Right atrium auricular region (tissue), 2 donors: ENCODE measurements at places on chromosomes 7 and 10.
A peak's percentile ranks its signal among the peaks of the same experiment; 100 is the strongest.

DNA sequence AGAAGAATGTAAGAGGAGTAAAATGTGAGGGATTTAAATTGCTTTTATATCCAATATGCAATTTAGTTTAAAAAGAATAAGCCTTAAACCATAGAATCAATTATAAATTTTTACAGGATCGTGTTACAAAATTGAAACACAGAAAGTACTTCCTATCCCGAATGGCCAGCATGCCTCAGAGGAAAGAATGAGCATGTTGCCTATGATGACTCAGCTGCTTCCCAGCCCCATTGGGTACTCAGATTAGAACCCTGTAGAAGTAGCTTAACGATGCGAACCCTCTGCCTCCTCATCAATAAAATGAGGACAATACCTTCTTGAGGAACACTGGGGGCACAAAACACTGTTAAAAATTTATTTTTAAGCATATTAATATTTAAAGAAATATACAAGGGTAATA, 113.4 kb upstream of the CDK1 start:
- no peak for DNase-seq
- no peaks in the 10 kb centered on the region for H3K36me3 ChIP-seq
- no peak overlapping the region for H3K4me3 ChIP-seq
- H3K4me1 ChIP-seq = no peaks in the 10 kb centered on the region

DNA sequence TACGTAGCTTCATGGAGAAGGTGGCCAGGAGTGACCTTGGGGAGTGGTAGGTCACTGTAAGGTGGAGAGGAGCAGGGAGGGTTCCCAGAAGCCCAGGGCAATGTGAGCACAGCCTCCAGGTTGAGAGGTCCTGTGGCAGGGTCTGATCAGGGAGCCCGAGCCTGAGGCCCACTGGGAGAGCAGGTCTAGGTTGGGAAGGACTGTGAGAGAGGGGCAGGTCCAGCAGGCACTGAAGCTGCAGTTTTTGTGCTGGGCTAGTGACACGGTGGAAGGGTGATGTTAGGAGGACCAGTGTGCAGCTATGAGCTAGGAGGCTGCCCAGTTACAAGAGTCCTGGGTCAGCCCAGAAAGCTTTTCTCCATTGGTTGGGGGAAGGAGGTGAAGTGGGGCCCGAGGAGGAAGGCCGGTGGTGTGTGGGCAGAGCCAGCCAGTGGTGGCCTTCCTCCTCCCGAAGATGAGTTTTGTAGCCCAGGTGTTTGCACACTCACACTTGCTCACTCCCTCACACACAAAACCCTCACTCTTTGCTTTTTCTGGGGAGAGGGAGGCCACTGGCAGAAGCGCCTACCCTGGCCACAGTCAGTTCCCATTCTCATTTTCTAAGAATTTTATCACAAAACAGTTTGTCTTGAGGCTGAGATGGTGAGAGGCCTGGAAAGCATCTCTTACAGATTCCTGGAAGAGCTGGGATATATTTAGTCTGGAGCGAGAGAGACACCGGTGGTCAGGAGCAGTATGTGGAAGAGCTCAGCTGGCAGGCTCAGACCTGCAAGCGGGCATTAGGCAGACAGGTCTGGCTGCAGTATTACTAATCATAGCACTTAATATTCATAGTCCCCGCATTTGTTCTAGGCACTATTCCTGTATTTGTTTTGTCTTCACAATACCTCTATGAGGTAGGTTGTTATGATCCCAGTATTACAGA, 57.1 kb downstream of the ZNF467 start:
- H3K36me3 ChIP-seq = peaks cover 5% of the 10 kb centered on the region
- H3K27me3 ChIP-seq = no peaks in the 10 kb centered on the region
- peaks cover 62% of the 10 kb centered on the region for H3K4me1 ChIP-seq
- H3K4me3 ChIP-seq = peak overlapping the region; percentile 76
- peak overlapping the region; percentile 94 for H3K27ac ChIP-seq

DNA sequence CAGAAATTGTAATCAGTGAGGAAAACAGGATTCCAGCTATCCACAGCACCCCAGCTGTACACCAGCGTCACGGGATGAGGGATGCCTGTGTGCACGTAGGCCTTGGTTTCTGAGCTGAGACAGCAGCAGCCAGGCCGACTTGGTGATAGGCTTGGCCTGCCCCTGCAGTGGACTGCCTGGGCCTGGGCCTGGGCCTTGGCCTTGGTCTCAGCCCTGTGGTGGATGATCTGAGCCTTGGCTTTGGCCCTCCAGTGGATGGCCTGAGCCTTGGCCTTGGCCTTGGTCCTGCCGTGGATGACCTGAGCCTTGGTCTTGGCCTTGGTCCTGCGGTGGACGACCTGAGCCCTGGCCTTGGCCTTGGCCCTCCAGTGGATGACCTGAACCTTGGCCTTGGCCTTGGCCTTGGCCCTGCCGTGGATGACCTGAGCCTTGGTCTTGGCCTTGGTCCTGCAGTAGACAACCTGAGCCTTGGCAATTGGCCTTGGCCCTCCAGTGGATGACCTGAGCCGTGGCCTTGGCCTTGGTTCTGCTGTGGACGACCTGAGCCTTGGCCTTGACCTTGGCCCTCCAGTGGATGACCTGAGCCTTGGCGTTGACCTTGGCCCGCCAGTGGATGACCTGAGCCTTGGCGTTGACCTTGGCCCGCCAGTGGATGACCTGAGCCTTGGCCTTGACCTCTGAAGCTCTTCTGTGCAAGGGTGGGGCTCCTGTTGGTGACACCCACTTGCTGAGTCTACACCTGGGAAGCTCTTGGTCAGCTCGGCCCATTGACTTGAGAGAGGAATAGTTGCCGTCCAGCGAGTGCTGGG, 93.8 kb downstream of the CUX1 start:
- peaks cover 4% of the 10 kb centered on the region for H3K36me3 ChIP-seq
- no peaks in the 10 kb centered on the region for H3K27me3 ChIP-seq
- H3K4me3 ChIP-seq = no peak overlapping the region
- no peak for DNase-seq
- H3K27ac ChIP-seq = peak overlapping the region; percentile 68

DNA sequence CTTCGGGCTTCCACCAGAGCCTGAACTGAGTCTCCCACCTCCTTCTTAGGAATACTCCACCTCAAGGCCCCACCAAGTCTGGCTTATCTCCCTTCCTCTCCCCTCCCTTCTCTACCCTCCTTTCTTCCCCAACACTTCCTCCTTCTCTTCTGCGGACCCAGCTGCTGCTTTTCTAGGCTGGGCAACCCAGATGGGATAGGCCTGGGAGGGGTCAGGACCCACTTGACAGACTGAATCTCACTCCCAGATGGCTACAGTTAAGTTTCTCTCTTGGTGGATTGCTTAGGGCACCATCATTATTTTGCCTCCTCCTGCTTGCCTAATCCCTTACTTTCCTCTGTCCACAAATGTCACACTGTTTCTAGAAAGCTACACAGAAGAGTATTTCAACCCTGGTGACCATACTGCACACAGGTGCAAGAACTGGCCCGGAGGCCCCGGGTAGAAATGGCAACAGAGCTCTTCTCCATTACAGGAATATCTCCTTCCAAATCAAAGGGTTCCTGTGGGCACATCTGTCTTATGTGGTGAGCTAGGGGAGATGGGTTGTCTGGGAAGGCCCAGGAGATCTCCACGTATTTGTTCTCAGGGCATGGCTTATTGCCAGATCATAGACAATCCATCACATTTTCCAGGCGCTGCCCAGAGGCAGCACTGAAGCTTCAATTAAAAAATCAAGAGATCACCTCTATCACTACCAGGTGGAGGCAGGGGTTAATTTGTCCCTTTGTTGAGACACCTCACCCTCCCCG, 5.1 kb upstream of the HOXA11 start:
- H3K4me1 ChIP-seq = peaks cover 49% of the 10 kb centered on the region
- peaks cover 96% of the 10 kb centered on the region for H3K27me3 ChIP-seq
- DNase-seq = no peak
- H3K27ac ChIP-seq = no peak overlapping the region
- H3K4me3 ChIP-seq = no peak overlapping the region
- H3K36me3 ChIP-seq = no peaks in the 10 kb centered on the region

DNA sequence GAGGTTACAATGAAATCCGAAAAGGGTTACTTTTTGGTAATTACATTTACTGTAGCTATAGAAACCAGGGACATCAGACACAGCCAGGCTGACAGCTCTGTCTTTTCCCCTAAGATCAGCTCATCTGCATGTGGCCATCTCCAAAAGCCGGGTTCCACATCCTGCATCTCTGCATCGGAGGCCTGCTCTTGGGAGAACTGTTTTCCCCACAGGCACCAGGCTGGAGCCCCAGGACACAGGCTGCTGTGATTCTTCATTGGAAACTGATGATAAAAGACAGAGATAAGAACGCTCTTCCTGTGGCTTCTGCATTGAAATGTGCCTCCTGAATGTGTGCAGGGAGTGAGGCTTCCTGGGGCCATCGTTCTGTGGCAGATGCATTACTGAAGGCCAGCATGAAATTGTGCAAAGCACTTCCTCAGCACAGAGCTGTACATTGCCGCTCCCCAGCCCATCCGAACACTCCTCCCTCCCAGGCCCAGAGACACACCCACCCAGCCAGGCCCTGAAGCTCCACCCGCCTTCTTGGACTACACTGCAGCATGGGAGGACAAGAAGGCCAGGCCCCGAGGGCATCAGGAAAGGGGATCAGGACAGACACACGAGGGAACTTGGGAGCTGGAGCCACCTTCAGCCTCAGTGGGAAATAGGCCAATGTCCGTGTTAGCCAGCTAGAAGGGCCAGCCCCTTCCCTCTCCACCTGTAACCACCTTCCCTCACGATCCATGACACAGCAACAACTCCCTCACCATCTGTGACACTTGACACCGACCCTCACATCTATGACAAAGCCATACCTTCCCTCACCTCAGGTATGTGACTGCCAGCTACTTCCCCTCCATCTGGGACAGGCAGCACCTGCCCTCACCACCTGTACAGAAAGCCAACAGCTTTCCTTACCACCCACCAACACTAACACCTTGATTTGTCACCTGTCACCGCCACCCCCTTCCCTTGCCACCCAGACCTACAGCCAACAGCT, 113.2 kb downstream of the GRID1 start:
- H3K4me1 ChIP-seq = no peaks in the 10 kb centered on the region
- DNase-seq = no peak
- H3K27me3 ChIP-seq = no peaks in the 10 kb centered on the region
- no peak overlapping the region for H3K27ac ChIP-seq
- no peak overlapping the region for H3K4me3 ChIP-seq

GRCh38 chr7:39509436-39509835, 56.8 kb upstream of the YAE1 start:
- H3K27me3 ChIP-seq = no peaks in the 10 kb centered on the region
- no peak for DNase-seq
- no peak overlapping the region for H3K4me3 ChIP-seq

DNA sequence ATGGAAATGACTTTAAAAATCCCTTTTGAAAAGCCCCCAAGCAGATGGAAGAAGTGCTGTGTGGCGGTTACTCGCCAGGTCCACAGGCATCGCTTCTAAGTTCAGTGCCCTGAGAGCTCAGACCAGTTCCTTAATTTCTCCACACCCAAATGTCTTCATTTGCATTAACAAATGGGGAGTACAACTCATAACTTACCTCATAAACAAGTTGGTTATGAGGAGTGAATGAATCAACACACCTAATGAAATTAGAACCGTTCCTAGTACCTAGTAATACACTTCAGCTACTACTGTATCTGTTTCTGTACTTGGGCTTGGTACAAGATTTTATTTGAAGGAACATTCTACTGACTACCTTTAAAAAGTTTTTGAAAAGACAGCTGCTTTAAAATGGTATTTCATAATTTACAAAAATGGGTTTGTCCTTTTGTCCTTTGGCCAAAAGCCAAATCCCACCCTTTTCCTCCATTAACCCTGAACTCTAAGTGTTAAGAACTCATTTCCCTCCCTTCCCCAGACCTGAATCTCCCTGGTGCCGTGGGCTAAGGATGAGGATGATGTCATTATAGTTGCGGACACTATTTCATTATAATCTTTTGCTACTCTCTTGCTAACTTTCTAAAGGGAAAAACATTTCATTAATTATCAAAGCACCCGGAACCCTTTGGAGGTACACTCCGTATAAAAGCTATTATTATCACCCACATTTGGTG, 221.5 kb upstream of the CELF2 start:
- no peaks in the 10 kb centered on the region for H3K36me3 ChIP-seq
- no peaks in the 10 kb centered on the region for H3K27me3 ChIP-seq
- DNase-seq = no peak
- no peaks in the 10 kb centered on the region for H3K4me1 ChIP-seq

- no peak overlapping the region for H3K27ac ChIP-seq
- no peaks in the 10 kb centered on the region for H3K36me3 ChIP-seq
- H3K4me1 ChIP-seq = no peaks in the 10 kb centered on the region
These were observed 173.4 kb upstream of the PFKP start for GRCh38 chr10:2893991-2894390.

- no peak for DNase-seq
- no peaks in the 10 kb centered on the region for H3K4me1 ChIP-seq
- H3K27me3 ChIP-seq = no peaks in the 10 kb centered on the region
- H3K36me3 ChIP-seq = no peaks in the 10 kb centered on the region
- no peak overlapping the region for H3K4me3 ChIP-seq
- no peak overlapping the region for H3K27ac ChIP-seq
These were observed 76.4 kb upstream of the NPVF start for GRCh38 chr7:25304691-25305090.

DNA sequence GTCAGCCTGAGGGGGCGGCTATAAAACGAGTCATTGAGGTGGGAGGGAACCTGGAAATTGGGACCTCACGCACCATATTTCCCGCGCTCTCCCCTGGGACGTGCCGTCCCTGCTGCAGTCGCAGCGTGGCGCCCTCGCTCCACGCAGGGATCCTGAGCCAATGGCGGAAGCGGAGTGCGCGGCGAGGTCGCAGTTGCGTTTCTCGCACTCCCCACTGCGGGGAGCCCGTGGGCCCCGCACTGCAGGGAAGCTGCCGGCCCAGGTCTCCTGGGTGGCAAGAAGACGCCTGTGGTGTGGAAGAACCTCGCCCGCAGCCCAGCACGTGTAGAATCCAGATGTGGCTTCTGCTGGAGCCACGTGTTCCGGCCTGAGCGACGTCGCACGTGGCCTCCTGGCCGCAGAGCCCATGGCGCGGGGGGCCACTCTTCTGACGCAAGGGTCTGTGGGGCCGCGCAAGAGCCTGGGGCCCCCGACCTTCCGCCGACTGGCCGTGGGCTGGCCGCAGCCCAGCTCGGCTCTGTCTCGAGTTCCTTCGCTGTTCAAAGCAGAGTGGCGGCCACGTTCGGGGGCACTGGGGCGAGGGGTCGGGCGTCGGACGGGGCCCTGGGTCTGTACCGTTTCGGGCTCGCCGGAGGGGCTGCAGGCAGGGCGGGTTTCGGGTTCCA, 26.4 kb downstream of the HIF1AN start:
- H3K36me3 ChIP-seq = no peaks in the 10 kb centered on the region
- H3K4me1 ChIP-seq = no peaks in the 10 kb centered on the region
- H3K27ac ChIP-seq = no peak overlapping the region
- no peaks in the 10 kb centered on the region for H3K27me3 ChIP-seq
- DNase-seq = no peak
- H3K4me3 ChIP-seq = no peak overlapping the region

- peak; percentile 83 for DNase-seq
- H3K4me3 ChIP-seq = peak overlapping the region; percentile 16
- peaks cover 74% of the 10 kb centered on the region for H3K4me1 ChIP-seq
- no peaks in the 10 kb centered on the region for H3K36me3 ChIP-seq
- no peaks in the 10 kb centered on the region for H3K27me3 ChIP-seq
These were observed 110.4 kb downstream of the TCF7L2 start for GRCh38 chr10:113060201-113061053.

- H3K27ac ChIP-seq = no peak overlapping the region
- no peak overlapping the region for H3K4me3 ChIP-seq
- no peak for DNase-seq
- H3K36me3 ChIP-seq = no peaks in the 10 kb centered on the region
- no peaks in the 10 kb centered on the region for H3K4me1 ChIP-seq
These were observed 834 bp downstream of the TAC1 start for GRCh38 chr7:97732565-97733275.
